Left kidney (tissue), 8 donors: ENCODE measurements at places on chromosomes 4 and X.

DNA sequence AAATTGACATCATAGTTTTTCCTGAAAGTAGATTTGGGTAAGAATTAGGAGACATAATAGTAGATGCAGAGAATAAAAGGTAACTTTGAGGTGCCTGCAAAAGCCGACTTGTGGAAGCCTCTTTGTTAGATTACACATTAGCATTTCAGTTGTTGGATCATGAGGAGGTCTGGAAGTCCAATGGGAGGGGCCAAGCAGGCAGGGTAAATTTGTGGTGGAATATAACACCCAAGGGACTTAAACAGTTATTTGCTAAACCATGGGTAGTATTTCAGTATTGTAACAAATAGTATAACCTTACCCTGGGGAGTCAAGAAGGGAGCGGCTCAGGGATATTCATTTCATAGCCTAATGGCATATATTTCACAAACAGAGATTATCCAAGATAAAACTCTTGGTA lies 810.7 kb upstream of the AMOT start:
- DNase-seq: no peak

DNA sequence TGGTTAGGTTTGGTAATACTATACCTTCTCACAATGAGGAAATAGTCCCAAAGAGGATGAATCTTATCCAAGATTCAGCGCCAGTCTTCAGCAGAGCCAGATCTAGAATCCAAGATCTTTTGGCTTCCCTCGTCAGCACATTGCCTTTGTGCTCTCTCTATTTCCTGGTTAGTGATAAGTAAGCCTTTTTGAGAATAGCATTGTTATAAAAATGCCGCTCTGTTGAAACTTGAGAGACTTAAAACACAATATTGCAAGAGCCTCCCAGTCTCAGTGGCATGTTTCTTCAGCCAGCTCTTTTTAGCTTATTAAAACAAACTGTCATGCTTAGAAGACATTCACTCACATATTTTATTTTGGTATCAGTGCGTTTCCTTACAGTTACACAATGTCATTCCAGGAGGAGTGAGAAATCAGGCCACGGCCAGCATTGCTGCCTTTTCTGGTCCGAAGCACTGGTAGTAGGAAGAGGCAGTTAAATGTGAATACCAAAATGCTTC lies 141.4 kb downstream of the KLHL8 start:
- DNase-seq: no peak

DNA sequence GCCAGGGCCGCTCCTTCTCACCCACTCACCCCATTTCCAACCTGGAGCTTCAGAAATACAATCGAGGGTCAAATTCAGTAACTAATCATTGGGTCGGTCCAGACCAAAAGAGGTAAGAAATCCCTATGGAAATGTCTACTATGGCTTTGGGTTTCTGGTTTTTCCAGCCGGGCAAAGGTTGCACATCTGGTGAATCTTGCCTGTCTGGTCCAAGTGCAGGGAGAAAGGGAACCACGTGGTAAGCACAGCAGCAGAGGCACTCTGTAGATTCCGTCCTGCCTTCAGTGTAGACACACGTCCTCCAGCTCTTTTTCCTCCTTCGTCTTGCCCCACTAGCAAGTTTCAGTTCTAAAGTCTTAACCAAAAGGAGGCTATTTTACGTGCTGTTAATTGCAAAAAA lies 218.0 kb upstream of the JADE1 start:
- DNase-seq: no peak

DNA sequence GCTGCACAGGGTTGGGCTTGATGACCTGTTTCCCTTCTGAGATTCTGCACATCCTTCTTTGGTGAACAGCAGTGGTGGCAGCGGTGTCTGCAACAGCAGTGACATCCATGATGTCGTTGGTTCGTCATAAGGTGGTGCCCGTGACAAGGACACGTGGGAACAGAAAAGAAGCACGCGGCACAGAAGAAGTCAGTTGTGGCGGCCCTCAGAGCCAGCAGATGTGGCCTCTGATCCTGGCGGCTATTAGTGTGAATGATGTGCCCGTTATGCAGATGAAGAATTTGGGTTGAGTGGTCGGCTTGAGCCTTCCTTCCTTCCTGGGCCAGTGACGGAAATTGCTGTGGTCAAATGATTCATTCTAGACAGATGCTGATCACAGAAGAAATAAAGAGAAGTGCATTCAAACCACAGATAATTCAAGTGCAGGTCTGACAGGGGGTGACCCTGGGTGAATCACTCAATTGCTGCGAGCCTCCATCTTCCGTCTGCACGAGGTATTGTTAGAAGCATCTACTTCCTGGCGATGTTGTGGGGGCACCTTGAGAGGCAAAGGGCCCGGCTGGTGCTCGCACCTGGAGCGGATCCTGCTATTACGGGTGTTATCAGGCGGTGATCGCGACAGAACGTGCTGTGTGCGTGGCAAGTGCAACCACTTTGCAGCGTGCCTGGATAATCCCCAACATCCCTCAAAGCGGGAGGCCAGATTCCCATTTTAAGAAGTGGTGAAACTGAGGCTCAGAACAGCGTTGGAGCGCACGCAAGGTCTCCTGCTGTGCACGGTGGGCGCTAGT lies 215.2 kb upstream of the PSAPL1 start:
- no peak for DNase-seq

GRCh38 chrX:54909941-54910340 lies 10.7 kb upstream of the TRO start:
- no peak for DNase-seq
